ENCODE measurements at places on chromosomes 2 and 18.

- no peak for DNase-seq
Measured at GRCh38 chr2:174246944-174247381, 1.4 kb downstream of the OLA1 start.

DNA sequence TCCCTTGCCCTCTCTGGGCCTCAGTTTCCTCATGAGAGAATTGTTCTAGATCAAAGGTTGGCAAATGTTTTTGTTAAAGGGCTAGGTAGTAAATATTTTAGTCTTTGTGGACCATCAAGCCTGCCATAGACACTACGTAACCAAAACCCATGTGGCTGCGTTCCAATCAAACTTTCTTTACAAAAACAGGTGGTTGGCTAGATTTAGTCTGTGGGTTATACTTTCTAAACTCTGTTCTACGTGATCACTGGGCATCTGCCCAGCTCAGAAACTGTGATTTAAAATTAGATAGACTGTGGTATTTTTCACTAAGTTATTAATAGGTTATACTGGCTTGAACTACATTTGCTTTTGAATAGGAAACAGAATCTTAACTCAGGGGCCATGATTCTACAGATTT, 149.8 kb upstream of the DCC start:
- DNase-seq, result no peak

DNA sequence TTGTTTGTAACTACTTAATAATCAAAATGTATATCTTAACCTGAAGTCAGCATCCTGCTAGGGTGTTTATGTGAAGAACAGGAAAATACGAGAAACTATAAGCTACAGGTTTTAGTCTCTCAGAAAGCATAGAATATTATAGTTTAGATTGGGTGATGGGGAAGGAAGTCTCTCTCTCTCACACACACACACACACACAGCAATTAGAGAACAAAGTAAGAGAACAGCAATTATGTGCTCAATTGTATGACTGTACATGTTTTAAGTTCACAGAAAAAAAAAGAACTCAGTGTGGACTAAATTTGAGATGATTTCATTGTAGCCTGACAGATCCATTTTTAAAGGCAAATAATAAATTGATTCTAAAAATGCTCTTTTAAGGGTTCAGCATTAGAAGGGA, 94.3 kb upstream of the ZNF516 start:
- DNase-seq, result no peak

DNA sequence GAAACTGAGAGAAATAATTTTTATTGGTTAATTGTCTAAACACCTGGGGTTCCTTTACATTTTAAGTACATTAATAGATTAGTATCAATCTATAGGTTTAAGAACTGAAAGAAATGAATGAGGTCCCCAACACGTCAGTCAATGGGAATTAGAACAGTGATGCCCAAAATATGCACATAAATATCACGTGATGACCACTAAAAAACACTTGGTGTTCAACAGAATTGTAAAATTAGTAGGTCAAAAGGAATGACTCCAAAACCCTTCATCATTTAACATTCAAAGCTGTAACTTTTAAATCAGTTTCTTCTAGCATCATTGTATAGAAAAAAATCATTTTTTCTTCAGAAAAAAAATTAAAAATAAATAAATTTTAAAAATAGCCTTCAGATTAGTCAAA, 140.9 kb downstream of the SLC8A1 start:
- DNase-seq, result no peak

GRCh38 chr2:15971831-15972522, 31.6 kb downstream of the MYCN start:
- DNase-seq, result no peak

DNA sequence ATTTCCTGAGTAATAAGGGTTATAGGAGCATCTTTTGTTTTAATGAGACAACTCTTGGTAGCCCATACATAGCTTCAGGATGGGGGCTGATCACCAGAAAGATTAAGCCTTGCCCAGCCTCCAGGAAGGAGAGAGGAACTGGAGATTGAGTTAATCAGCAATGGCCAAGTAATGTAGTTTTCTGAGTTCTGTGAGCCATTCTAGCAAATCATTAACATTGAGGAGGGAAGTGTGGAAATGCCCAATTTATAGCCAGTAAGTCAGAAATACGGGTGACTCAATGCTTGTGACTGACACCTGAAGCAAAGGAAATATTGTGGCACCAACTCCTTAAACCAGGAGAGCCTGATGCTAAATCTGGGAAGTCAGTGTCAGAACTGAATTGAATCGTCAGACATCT, 205.1 kb upstream of the SRD5A2 start:
- no peak for DNase-seq

DNA sequence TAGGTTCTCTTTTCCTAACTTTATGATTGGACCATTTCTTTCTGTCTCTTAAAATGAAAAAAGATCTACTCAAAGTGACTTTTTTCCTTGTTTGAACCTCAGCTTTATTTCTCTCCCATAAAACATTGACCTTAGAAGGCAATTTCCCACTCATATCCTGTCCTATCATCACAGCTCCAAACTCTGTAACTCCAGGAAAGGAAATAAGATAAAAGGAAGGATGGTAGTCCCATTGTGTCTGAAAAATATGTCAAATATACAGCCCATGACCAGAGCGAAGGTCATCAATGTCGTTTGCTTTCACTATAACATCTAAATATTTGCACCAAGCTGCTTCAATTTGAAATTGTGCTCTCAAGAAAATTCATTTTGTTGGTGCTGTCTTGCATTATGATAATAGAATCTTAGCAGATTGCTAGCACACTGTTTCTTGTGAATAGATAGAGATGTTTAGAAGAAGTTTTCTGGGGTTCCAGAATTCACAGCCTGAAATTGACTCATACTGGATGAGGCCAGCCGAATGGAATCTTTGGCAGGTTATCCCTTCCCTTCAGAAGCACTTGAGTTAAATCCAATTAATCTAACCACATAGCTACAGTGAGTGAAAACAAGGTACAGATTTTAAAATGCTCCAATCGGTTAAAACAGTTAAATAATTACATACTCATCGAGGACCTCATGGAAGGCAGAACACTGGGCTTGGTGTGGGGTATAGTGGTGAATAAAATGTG, 95.1 kb downstream of the CRIM1 start:
- peak; percentile 2 for DNase-seq

DNA sequence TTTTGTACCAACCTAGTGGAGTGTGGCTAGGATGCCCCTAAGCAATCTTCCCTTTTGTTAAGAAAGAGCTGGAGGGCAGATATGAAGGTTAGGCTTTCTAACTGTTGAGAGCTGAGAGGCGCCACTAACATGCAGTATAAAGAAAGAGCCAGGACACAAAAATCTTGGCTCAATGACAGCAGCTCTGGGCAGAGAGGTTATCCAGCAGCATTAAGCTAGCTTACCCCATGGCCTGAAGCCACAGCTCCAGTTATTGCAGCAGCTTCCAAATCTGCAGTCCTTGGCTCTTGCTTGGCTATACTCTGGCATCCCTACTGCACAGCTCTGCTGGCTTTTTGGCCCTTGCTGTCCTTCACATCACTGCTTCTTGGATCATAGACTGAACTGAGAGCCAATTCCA, 213.4 kb downstream of the GPD2 start:
- peak; percentile 6 for DNase-seq

DNA sequence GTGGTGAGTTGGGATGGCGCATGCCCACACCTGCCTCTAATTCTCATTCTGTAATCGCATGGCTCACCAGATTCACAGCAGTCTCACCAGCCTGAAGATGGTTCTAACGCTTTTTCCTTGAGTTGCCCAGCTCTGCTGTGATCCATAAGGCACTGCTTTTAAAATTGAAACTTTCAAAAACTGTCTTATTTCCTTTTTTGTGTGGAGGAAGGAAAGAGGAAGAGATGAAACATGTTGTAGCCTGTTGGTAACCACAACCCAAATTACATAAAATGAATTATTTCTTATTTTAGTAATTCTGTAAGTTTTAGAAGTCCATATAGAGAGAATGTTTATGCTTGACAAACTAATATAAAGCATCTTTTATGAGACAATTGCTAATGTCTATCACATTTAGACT, 165.4 kb downstream of the RBM43 start:
- DNase-seq, result no peak

DNA sequence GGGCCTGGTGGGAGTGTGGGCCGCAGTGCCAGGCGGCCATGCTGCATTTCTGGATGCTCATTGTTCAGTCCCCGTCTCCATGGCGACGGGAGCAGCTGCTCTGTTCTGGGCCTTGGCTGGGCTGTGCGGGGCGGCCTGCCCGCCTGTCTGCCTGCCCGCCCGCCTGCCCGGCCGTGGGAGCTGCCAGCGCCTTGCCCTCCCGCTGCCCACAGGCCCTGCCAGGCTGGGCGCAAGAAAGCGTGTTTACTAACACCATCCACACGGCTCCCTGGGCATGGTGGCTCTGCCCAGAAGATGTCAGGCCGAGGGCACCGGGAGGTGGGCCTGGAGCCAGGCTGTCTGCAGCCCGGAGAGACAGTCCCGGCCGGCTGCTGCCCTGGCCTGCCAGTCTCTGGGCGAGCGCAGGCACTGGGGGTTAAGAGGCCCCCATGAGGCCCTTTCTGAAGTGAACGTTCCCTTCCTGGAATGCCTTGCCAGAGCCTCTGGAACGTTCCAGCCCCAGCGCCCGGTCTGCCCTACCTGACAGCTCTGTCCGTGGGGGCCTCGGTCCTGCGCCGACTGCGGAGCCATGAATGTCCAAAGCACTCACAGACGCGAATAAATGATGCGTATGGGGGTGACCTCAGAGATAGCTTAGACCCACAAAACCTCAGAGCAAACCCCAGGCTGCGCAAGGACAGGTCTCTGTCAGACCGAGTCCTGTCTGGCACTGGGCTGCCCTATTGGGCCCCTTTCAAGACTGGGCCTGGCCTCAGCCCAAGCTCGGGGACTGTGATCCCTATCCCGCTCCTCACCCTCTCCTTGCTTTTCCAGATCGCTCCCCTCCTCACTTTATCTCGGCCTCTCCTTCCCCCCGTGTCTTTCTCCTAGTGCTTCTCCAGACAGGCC, 44.3 kb downstream of the MYCN start:
- DNase-seq, result no peak

DNA sequence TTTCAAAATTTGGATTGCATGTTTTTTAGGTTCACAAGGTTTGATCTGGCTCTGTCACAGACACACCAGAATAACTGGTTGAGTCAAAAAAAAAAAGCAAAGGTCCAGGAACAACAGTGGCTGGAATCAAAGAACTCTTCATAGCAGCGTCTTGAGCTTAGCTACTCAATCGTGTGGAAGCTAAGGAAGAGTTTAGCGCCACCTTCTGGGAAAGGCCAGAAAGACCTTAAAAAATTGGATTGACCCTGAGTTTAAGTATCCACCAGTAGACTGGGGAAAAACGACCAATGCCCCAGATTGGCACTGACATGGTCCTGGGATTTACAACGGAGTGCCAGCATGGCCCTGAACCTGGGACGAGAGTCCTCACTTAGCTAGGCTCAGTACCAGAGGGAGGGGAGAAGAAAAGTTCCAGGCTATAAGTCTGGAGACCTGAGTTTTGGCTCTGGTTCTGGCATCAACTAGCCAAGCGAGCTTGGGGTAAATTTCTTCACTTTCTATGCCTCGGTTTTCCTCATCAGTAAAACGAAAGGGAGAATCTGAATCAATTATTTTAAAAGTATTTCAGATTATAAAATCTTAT, 71.1 kb upstream of the TFCP2L1 start:
- peak; percentile 46 for DNase-seq

DNA sequence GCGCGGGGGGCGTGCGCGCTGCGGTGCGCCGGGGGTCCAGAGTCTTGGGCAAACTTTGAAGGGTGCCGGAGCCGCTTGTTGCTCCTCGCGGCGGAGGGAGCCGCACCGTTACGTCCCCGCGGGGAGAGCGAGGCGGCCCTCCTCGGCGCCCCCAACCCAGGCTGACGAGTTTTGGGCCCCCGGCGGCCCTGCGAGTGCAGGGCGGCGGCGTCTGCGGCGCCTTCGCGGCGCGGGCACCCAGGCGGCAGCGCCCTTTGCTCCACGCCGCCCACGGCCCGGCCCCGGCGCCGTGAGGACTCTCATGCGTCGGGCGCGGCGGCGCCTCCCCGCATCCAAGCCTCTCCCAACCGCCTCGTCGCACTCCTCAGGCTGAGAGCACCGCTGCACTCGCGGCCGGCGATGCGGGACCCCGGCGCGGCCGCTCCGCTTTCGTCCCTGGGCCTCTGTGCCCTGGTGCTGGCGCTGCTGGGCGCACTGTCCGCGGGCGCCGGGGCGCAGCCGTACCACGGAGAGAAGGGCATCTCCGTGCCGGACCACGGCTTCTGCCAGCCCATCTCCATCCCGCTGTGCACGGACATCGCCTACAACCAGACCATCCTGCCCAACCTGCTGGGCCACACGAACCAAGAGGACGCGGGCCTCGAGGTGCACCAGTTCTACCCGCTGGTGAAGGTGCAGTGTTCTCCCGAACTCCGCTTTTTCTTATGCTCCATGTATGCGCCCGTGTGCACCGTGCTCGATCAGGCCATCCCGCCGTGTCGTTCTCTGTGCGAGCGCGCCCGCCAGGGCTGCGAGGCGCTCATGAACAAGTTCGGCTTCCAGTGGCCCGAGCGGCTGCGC, 814 bp downstream of the FZD7 start:
- DNase-seq, result peak; percentile 12

DNA sequence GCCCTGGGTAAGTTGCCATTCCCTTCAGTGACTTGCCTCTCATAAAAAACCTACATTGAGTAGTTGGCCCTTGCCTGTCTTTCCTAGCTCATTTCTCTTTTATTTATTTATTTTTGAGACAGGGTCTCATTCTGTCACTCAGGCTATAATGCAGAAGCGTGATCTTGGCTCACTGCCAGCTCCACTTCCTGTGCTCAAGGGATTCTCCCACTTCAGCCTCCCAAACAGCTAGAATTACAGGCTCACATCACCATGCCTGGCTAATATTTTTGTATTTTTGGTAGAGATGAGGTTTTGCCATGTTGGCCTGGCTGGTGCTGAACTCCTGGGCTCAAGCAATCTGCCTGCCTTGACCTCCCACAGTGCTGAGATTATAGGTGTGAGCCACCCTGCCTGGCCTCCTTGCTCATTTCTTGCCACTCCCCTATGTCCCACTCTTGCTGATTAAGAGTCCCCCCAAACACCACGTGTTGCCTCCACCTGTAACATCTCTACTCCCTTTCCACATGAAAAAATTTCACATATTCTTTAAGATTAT, 12.6 kb downstream of the EVA1A start:
- DNase-seq, result no peak

GRCh38 chr2:175462246-175462645, 280.7 kb upstream of the ATP5MC3 start:
- DNase-seq, result no peak

- DNase-seq, result no peak
Measured at GRCh38 chr2:38138419-38138818, 62.5 kb upstream of the CYP1B1 start.

GRCh38 chr2:205673312-205673711, 9.0 kb upstream of the NRP2 start:
- no peak for DNase-seq

GRCh38 chr2:137523931-137524330, 440.3 kb upstream of the HNMT start:
- DNase-seq, result no peak

DNA sequence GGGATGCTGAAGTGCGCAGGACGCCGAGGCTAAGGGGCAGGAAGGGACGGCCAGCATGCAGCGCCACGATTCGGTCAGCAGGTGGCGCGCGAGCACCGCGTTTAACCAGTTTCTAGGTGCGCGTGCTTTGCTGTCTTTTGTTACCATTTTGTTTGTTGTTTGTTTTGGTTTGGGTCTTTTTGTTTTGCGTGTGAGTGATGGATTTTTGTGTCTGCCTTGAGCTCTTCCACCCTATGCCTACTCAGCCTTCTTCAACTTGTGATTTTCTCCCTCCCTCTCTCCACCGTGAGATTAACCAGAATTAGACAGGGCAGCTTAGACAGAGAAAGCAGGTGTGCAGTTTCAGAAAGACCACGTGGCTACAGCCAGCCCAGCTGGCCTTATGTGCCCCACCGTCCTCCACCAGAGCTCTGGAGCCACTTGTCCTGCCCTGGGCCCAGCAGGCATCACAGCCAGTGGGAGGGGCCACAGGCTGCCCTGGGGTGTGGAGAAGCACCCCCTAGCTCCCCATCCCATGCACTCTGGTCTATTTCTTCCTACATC, 180.2 kb downstream of the RNF144A start:
- peak; percentile 34 for DNase-seq

Data from H4 (cell line).